ENCODE measurements at places on chromosomes 16 and 17.

DNA sequence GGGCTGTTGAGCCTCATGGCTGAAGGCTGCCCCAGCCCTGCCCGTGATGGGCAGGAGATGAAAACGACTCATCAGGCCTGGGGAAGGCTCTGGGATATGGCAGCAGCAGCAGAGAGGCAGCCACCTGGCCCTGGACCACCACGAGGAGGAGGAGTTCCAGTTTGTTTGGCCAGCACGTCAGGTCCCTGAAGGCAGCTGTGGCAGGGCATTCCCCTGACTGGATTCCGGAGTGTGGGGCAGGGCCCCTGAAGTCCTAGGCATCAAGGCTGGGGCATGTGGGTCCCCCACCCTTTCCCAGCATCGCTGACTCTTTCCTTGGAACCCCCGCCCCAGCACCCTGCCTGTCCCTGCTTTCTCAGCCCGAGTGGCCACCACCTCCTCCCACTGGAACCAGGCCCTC lies 197.4 kb downstream of the ZNF423 start:
- no peak for DNase-seq

- DNase-seq: no peak
Measured at GRCh38 chr16:50320310-50320709, 48.5 kb downstream of the BRD7 start.

- no peak for DNase-seq
Measured at GRCh38 chr16:54174201-54174600, 112.4 kb downstream of the IRX3 start.

- no peak for DNase-seq
Measured at GRCh38 chr16:54320697-54321340, 34.2 kb upstream of the IRX3 start.

- DNase-seq: no peak
Measured at GRCh38 chr16:89101303-89102040, 7.8 kb downstream of the ACSF3 start.

DNA sequence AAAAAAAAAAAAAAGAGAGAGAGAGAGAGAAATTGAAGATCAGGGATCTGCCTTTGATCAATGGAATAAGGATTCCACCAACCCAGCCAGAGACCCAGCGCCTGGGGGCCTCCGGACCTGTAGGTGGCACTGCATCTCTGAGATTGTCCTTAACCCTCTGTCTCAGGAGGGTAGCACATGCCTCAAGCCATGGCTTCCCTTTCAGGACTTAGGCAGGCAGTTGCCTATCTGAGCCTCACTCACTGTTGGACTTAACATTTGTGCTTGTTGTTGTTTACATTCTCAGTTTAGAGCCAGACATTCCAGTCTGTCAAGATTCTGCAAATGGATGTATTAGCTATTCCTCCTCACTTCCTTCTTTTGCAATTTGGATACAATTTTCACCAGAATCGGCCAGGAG lies 5.1 kb upstream of the SCNN1B start:
- peak; percentile 69 for DNase-seq

DNA sequence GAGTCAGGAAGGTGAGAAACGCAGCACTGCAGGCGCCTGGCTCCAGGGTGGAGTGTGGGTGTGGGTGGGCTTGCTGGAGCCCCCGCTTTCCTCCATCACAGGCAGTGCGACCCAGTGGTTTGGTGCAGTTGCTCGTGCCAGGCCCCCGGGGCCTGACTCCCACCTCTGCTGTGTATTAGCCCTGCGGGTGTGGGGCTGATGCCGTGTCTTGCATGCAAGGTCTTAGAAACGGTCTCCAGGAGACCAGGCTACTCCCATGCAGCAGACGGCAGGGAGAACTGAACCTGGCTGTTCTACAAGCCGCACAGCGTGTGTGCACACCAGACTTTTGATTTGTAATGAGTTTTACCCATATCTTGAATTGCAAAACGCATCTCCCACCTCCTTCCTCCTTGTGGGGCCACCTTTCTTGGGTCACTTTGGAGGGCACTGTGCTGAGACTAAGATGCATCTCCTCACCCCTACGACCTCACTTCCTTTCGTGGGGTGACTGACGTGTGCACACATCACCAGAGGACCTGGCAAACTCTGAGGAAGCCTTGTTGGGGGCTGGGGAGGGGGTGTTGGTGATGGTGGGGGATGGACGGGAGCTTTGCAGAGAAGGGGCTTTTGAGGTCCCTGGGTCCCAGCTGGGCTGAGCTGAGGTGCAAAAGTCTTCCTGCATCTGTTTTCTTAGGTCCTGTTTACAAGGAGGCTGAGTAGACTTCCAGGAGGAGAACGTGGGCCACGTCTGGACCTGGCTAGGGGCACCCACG lies 101.8 kb upstream of the TNRC6C start:
- no peak for DNase-seq

DNA sequence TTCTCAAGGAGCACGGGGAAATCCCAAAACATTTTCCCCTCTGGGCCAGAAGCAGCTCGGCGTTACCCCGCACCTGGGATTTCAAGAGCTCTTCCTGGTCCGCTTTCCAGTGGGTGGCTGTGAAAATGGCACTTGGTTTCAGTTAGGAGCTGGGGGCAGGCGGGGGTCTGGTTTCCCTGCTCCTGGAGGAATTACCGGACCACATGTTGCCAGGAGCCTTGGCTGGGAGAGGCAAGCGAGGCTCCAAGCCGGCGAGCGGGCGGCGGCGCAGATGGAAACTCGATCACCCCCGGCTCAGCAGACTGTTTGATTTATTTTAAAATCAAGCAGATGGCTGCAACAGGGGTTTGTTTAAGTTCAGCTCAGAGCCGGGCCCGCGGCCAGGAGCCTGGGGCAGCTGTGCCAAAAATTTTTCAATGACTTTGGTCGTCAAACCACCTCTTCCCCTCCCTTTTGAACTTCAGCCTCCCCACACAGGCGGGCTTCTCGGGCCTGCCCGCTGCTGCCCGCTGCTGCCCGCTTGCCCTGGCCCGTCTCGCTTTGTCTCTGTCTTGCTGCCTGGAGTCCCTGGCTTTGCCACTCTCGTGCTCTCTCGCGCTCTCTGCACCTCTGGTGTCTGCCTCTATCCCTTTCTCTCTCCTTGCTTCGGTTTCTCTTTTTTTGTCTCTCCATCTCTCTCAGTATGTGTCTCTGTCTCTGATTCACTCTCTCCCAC lies 108.0 kb upstream of the CIBAR2 start:
- no peak for DNase-seq

DNA sequence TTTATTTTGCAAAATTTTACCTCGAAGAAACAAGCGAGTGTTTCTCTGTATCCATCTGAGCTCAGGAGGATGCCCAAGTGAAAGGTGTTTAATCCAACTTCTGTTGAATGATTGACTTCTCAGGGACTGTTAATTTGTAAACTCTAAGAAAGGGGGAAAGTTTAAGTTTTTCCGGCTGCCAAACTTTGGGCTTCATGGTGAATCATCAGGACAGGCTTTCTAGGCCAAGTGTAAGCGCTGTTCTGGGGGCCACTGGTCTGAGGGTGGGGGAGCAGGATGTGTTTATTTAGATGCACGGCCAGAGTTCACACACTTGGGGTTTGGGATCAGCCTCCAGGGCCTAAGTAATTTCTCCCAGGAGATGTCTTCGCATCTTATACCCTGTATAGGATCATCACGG lies 110.4 kb downstream of the PITPNC1 start:
- DNase-seq: no peak

DNA sequence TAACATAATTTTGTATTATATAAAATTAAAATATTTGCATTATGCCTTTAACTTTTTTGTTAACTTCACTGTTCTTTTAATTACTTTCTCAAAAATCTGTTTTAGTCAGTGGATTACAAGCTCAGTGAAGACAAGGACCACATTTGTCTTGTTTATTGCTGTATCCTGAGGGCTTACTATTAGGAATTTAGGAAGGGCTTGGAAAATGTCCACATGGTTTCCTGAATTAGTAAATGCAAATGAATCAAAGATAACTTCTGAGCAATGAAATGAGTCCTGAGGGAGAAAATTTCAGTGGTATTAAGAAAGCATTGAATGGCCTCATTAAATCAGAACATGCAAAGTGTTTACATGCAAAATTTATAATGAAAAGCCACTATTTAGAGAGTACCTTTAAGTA lies 1293.2 kb upstream of the GOT2 start:
- DNase-seq: no peak

GRCh38 chr17:37043201-37043600 lies 94.4 kb downstream of the AATF start:
- no peak for DNase-seq

- DNase-seq: no peak
Measured at GRCh38 chr17:75751676-75752404, 13.2 kb downstream of the GALK1 start.

GRCh38 chr16:30615358-30616091 lies 5.3 kb upstream of the ZNF689 start:
- DNase-seq: peak; percentile 72

DNA sequence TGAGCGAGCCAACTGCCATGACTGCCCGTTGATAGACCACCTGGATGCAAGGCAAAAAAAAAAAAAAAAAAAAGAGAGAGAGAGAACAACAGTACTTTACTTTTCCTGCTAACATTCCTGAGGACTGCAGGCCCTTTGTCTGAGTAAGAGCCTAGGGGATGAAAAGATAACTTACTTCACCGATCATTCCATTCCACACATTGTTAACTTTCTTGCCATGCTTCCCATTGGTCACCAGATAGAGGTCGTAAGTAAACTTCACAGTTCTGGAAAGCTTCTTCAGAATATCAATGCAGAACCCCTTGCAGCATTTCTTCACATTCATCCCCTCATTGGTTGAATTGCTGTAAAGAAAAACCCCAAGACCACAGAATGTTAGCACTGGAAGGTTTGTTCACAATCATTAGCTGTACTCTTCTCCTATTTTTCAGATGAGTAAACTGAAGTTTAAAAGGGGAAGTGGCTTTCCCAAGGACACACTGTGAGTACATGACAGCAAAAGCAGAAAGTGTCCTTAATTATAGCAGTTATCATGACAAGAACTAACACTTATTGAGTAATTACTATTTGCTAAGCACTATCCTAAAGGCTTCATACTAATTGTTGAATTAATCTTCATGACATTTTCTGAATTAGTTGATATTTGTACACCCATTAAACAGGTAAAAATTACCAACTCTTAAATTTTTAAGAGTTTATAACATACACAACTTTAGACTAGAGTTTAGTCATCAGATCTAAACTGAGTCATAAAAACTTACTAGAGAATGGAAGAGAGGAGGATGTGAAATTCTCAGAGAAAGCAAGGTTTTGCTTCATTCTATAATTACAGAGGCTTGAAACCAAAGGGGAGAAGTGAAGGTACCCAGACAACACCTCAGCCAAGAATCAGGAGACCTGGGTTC lies 341.2 kb downstream of the GRIN2A start:
- no peak for DNase-seq

- no peak for DNase-seq
Measured at GRCh38 chr16:51723036-51723724, 572.1 kb upstream of the SALL1 start.

GRCh38 chr16:4115949-4116318 lies 308 bp downstream of the ADCY9 start:
- no peak for DNase-seq

- DNase-seq: no peak
Measured at GRCh38 chr17:41773731-41774193, 12.7 kb downstream of the JUP start.

DNA sequence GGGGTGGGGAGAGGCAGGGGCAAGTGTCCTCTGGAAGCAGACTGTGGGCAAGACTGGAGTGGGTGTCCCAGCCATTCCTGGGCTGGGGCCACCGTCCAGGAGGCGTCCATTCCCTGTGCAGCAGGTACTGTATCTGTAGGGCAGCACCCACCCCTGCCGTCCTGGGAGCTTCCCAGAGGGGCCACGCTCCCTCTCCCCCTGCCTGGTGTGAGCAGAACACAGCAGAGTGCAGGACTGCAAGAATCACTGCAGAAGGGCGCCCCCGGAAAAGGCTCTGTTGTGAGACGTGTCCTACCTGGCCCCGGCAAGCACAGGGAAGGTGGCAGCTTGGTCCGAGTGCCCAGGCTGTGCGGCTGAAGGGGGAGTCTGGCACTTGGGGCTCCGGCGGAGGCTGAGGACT lies 70.3 kb downstream of the KLHDC4 start:
- DNase-seq: no peak

DNA sequence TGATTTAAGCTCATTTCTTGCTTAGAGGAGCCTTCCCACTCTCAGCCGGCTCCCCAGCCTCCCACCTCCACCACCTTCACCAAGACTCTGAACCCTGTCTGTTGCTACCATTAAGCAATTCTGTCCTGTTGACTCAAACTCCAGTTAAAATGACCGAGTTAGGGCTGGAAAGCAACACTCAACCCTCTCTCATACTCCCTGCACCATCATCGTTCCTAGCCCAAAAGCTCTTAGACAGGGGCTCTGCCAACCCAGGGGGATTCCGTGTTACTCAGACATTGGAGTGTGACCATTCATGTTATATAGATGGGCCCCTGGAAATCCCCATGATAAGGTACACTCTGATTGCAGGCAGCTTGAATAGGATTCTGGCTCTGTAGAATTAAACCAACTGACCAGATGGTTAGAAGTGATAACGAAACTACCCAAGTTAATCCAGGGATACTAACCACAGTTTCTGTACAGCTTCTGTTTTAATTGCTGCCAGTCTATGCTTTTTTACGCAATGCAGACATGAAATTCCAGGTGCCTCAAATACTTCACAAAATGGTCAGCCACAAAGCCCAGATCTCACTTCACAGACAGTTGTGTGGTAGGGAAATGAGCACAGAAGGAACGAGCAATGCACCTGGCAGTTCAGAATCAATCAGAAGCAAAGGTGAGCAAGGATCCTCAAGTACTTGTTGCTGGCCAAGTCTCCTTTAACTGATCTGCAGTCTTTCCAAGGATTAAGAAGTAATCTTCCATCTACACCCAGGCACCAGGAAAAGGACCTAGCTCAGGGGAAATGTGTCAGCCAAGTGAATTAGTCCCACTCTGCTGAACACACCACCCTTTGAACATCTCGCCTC lies 2.1 kb downstream of the SSTR2 start:
- peak; percentile 17 for DNase-seq

DNA sequence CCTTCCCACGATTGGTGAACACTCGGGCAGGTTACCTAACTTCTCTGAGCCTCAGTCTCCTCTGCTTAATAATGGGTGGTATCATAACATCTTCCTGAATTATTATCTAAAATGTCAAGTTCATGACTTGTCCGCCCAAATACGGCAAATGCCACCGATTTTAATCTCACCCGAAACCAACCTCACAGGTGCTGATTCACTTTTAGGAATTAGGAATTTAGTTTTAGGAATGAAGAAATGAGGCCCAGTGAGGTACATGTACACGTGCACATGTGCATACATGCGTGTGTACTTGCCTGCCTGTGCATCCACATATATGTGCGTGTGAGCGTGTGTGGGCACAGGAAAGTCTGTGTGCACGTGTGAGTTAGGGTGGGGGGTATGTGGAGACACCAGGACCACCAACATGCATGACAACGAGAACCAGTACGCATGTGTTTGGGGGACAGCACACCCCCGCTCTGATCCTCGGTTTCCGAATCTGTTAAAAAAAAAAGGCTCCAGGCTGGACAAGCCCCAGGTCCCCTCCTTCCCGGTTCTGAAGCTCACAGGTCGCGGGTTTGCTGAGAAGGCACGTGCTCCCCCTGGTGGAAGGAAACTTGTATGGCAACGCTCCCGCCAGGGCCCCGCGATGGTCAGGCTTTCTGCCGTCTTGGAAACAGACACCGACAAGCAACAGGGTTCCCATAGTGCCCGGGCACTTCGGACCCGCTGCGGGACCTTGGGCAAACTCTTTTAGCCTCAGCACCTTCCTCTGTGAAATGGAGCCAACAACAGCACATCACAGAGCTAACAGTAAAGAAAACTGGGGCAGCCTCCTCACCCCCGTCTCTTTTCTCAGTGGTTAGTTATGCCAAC lies 219.2 kb downstream of the RBFOX3 start:
- peak; percentile 72 for DNase-seq

Data from NAMALWA (cell line).